ENCODE measurements at places on chromosomes 7 and 10.

GRCh38 chr7:4725014-4725849 is 43.1 kb downstream of the FOXK1 start:
- DNase-seq: peak; percentile 95

DNA sequence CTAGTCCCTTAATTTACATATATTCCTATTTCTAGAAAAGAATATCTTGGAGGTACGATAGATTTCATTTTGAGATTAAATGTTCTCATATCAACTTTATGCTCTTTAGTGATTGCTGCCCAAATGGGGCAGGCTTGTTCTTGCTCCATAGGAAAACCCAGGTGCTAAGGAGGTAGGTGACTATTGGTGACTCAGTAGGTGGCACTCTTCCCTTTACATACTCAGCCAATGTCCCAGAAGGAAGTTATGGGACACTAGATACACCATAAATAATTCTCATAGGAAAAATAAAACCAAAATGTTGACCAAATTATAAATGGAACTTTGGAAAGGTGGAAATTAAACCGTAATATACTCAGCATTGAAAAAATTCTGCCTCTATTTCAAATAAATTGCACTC is 4.0 kb downstream of the SKAP2 start:
- peak; percentile 41 for DNase-seq

- DNase-seq: peak; percentile 40
Measured at GRCh38 chr7:20440472-20441105, 109.9 kb downstream of the ITGB8 start.

- DNase-seq: no peak
Measured at GRCh38 chr7:46294381-46294780, 373.3 kb upstream of the IGFBP3 start.

DNA sequence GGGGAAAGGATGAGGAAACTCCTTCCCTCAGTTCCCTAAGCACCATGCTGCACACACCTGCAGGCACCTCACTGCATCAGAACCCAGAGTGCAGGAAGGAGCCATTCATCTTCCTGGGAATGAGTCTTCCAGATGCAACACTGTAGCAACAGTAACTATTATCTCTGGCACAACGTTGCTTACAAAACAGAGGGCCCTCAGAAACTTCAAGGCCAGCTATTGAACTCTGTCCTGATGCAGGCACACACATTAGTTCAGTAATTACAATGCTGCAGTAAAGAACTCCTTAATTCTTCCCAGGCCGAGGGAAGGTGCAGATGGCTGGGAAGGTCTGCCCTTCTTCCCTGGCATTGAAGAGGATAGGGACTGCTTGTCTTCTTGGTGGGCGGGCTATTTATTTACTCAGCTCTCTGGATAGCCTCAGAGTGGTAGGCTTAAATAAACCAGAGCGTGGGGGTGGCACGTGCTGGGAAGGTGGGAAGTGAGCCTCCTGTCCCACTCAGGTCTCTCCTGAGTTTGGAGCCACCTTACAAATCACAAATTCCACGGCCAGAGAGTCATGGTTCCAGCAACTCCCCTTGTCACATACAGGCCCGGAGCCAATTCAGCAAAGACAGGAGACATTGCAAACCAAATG is 125.1 kb upstream of the JCAD start:
- DNase-seq: no peak

- no peak for DNase-seq
Measured at GRCh38 chr7:5381071-5381772, 42.4 kb downstream of the TNRC18 start.

- DNase-seq: no peak
Measured at GRCh38 chr10:77602231-77602912, 35.2 kb downstream of the KCNMA1 start.

- DNase-seq: peak; percentile 69
Measured at GRCh38 chr7:108452707-108453106, 3.5 kb downstream of the NRCAM start.

DNA sequence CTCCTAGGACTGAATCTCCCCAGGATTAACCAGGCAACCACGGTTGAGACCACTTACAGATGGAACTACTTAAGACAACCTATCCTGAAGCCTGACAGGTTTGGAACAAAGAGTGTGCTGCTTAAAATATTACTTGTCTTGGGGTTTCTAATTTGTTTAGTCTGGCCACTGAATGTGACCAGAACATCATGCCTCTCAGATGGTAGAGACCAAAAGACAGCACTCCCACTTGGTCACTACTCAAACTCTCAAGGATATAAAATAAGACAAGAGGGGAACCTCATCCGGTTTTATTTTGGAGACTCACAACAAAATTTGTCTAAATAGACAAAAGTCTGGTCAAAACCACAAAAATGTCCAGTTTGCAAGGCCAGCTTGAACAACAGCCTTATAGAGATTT is 15.3 kb downstream of the MRPL32 start:
- DNase-seq: no peak

GRCh38 chr10:79292891-79293746 is 54.1 kb upstream of the PPIF start:
- no peak for DNase-seq
